CD14-positive monocyte (primary cell): ENCODE measurements at places on chromosomes 16 and 17. TPM values are rescaled to one million over a fixed set of nuclear protein-coding genes. Genes with fewer than 3 reads are reported as not detected.

PHLPP2 gene
- polyA plus RNA-seq: 0.57 TPM

GRCh38 chr16:14240964-14241363 is 169.8 kb downstream of the MRTFB start:
- no peak for DNase-seq

GRCh38 chr17:10211666-10212065 is 13.3 kb upstream of the GAS7 start:
- peak; percentile 33 for DNase-seq

DNA sequence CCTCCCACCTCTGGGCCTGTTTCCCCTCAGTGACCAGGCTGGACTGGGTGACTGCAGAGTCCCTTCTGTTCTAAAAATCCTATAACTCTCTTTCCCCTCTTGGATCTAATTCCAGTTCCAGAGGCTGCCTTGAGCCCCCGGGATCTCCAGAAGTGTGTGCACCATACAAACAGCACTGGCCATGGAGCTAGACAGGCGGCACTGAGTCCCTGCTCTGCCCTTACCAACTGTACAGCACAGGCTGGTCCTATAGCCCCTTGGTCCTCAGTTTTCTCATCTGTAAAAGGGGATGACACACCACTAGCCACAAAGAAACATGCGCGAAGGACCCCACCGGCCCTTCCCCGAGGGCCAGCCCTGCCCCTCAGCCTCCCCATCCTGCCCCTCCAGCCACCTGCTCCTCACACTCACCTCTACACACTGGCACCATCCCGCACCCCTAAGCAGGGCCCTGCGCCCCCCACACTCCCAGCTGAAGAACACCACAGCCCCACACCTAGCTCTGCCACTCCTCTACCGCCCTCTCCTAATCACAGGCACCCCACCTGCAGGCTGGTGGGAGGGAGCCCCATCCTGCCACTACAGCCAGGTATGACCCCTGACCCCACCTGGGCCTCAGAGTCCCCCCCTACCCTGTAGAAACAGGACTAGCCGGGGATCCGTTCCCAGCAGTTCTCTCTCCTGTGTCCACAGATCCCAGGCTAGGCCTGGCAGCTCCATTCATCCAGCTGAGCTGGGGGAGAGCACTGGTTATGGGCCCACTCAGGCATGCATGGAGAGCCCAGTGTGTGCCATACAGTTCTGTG is 913 bp upstream of the KRT16 start:
- DNase-seq: no peak
